ENCODE measurements at places on chromosomes 11 and 22.
A peak's percentile ranks its signal among the peaks of the same experiment; 100 is the strongest.

- DNase-seq: no peak
These were observed 29.5 kb downstream of the TEF start for GRCh38 chr22:41411021-41411851.

DNA sequence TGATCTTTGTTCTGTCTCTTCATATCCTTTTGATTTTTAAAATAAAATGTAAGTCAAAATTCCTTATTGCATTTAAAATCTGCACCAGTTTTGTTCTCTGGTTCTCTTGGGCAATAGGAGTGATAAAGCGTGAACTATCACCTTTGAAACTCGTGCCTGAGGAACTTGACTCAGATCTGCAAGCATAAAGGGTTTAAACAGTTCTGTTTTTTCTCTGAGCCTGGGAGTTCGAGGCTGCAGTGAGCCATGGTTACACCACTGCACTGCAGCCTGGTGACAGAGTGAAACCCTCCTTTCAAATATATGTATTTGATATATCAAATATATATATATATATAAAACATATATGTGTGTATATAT lies 38.9 kb upstream of the CLMP start:
- no peak for DNase-seq

- DNase-seq: no peak
These were observed 34.1 kb downstream of the YPEL1 start for GRCh38 chr22:21701384-21701971.

DNA sequence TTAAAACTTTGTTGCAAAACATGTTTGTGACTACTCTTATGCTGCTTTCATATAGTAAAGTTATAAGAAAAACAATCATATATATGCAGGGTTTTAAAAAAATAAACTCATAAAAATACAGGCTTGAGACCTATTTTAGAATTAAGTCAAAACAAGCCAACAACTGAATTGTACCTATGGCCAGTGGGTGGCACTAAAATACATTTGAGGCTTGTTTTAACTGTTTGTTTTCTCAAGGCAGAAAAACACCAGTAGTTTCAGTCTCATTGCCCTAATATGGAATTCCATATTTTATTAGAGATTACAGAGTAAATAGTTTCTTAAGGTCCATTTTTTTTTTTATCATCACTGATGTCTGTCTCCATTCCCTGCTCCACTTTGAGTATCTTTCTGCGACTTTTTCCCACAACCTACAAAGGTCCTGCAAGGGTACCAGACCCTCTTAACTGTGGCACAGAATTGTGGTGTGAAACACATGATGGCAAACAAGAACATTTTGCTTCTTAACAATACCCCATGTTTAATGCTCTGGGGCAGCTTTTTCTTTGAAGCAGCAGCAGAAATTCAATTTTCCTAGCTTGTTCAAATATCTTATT lies 8.5 kb upstream of the CCDC89 start:
- DNase-seq: no peak

DNA sequence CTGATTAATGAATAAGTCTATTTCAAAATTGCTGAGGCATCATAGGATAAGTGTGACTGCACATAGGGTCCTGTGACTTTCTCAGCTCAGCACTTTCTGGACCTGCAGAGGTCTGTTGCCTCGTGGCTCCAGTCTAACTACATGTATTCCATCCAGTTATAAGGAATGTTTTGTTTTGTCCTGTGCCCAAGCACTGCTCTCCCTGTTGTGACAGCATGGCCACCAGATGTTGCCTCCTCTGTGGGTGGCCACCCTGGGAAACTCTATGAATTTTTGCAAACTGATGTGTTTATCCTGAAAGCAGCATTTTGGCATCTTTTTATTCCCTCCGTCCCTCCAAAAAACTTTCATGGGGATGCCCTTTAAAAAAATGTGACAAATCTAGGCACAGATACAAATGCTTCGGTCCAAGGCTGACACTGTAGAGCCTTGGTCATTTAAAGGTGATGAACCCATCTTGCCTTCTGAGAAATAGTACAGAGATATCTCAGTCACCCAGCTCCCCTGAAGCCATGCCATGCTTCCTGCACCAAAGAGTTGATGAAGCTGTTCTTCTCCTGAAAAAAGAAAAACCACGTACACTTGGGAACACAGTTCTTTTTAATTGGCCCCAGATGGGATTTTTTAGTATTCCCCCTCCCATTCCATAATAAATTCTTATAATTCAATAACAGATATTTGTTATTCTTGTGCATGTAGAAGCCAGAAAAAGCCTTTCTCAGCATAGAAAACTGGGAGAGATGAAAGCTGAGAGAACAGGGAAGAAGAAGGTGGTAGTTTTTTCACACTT lies 72.6 kb downstream of the CCDC34 start:
- no peak for DNase-seq

GRCh38 chr11:110337570-110338193 lies 41.3 kb upstream of the RDX start:
- DNase-seq: peak; percentile 62

DNA sequence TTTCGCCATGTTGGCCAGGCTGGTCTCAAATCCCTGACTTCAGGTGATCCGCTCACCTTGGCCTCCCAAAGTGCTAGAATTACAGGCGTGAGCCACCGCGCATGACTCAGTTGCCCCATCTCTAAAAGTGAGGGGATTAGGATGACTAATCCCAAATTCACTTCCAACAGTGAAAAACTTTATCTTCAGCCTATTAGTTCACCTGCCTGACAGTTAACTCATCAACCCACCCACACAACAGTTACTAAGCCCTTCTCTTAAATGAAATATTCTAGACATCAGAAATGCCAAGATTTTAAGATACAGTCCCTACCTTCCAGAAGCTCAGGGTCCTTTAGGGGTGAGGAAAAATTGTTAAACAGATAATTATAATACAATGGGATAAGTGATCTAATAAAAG lies 2.0 kb upstream of the ANKRD42 start:
- DNase-seq: no peak

GRCh38 chr11:33257160-33257896 lies at the start of gene HIPK3:
HIPK3 (plus strand) TSS chr11:33257381.
- DNase-seq: peak; percentile 77

GRCh38 chr11:132911186-132911585 lies 621.1 kb downstream of the OPCML start:
- no peak for DNase-seq

- DNase-seq: no peak
These were observed at the start of gene GAL3ST1 for GRCh38 chr22:30574095-30574981. GAL3ST1 (minus strand) TSS chr22:30574665; CDS start chr22:30557392, 17,273 bp downstream.

GRCh38 chr11:112097734-112098528 lies 11.3 kb downstream of the SDHD start:
- DNase-seq: no peak

GRCh38 chr22:28783786-28784671 lies 11.5 kb downstream of the CCDC117 start:
- DNase-seq: no peak

DNA sequence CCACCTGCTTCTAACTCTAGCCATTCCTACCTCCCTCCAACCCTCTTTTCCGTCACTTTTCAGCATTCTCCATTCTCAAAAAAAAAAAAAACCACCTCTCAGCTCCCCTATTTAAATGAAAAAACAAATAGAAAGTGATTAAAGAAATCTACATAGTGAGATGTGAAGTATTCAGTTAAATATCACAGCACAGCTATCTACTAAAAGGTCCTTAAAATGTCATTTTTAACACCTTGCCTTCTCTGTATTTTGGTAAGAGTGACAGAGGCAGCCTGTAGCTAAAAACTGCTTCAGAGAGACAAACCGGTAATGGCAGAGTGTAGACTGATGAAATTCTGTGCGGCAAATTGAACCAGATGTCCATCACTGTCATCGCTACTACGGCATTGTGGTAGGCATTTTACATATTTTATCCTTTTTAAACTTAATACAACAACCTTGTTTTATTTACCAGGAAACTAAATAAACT lies 346 bp upstream of the ALG9 start:
- no peak for DNase-seq

- no peak for DNase-seq
These were observed 5.3 kb downstream of the SPTBN2 start for GRCh38 chr11:66723693-66724092.

- no peak for DNase-seq
These were observed 2.1 kb downstream of the LGALS1 start for GRCh38 chr22:37677493-37677974.

DNA sequence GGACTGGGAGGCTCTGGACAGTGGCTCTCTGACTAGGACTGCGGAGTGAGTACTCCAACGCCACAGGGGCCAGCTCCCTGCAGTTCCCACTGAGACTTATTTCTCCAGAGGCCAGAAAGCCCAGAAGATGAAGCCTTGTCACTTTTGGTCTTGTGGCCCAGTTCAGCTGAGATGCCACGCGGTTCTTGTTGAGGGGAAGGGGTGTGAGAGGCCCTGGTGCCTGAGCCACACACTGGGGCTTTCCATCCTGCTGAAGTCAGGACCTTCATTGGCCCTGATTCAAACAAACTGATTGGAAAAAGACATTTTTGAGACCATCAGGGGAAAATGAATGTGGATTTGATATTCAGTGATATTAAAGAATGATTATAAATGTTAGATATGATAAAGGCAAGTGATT lies 73.6 kb downstream of the UBASH3B start:
- DNase-seq: no peak

DNA sequence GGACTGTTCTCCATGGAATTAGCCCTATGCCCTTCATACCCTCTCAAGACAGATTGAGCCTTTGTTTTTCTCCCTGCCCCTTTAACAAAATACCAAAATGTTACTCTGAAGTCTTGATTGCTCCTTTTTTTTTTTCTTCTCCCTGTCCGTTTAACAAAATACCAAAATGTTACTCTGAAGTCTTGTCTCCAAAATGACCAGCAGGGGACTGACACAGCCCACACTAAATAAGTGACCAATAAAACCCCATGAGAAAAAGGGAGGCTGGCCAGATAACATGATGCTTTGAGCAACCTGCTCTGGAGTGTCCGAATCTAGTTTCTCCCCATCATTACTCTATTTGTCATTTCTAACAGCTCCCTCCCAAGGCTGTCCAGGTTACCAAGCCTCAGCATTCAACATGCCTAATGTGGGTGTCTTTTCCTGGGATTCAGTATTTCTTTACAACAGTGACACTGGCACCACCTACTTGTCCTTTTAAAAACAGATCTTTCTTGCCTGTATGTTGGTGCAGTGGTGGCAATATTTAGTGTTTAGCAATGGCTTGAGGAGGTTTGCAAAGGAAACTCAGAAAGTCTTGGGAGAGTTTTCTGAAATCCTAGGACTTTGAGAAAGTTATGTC lies 42.7 kb upstream of the SLC1A2 start:
- no peak for DNase-seq

- DNase-seq: no peak
These were observed 4.1 kb upstream of the NNMT start for GRCh38 chr11:114291842-114292680.

GRCh38 chr11:89608234-89608966 lies 101.7 kb upstream of the TRIM77 start:
- no peak for DNase-seq

DNA sequence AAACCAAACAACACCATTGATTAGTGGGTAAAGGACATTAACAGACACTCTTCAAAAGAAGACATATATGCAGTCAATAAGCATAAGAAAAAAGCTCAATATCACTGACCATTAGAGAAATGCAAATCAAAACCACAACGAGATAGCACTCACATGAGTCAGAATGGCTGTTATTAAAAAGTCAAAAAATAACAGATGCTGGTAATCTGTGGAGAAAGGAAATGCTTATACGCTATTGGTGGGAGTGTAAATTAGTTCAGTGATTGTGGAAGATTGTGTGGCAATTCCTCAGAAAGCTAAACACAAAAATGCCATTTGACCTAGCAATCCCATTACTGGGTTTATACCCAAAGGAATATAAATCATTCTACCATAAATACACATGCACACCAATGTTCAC lies 182.6 kb downstream of the TRPC6 start:
- no peak for DNase-seq

- no peak for DNase-seq
These were observed 25.7 kb upstream of the MYRF start for GRCh38 chr11:61726775-61727174.

- no peak for DNase-seq
These were observed 80.8 kb downstream of the TNRC6B start for GRCh38 chr22:40258501-40258915.

DNA sequence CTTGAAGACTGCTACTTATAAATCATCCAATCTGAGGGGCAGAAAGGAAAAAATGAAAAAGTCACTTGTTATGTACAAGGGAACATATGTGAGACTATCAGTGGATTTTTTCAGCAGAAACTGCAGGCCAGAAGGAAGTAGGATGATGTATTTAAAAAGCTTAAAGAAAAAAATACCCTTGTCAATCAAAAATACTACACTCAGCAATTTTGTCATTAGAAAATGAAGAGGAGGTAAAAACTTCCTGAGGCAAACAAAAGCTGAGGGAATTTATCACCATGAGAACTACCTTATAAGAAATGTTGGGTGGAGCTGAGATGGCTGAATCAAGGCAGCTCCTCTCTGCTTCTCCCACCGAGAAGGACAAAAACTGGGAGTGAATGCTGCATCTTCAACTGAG lies 21.1 kb downstream of the MRGPRX2 start:
- DNase-seq: no peak

- DNase-seq: no peak
These were observed 47.5 kb upstream of the GRAMD1B start for GRCh38 chr11:123382555-123383074.

DNA sequence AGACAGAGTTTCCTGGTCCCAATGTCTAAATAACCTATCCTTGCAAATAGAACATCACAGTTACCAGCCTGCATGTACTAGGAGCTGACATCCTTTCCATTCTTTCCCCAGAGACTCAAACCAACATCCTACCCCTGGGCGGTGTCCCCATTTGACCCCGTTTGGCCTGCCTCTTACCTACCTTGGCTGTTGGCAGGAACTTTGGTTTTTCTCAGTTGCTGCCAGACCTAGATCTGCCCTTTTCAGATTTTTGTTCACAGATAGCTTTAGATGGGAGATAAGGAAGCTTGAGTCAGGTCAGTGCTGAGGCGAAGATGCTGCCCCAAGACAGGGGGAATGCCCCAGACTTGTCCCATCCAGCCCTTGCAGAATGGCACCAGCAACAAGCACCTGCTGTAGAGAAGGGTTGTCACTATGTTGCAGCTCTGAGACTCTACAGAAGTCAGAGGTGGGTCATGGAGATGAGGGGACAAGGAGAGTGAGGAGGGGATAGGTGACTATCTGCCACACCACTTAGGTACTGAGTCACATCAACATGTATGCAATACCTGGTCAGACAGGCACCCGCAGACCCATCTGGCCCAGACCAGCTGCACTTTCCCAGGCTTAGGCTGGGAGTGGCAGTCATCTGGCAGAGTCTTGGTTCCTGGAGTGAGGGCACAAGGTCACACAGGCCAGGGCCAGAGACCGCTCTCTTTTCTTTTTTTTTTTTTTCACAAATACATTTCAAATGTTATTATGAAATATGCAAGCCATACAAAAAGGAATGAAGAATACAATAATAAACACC lies 61.5 kb upstream of the POU2AF1 start:
- DNase-seq: no peak

All from activated naive CD4-positive, alpha-beta T cell treated with Interleukin-2 at 50 U/mL for 16 hours (primary cell).